ENCODE measurements at places on chromosomes 11 and 22.
A peak's percentile ranks its signal among the peaks of the same experiment; 100 is the strongest.

- DNase-seq, result no peak
Measured at GRCh38 chr22:44215287-44215686, 34.6 kb downstream of the PARVG start.

GRCh38 chr22:23181721-23182308 lies 1.5 kb downstream of the BCR start:
- DNase-seq, result no peak

GRCh38 chr22:38069372-38070249 lies 12.4 kb downstream of the PICK1 start:
- peak; percentile 56 for DNase-seq

GRCh38 chr11:59822989-59823566 lies 12.5 kb upstream of the MRPL16 start:
- DNase-seq, result peak; percentile 15

DNA sequence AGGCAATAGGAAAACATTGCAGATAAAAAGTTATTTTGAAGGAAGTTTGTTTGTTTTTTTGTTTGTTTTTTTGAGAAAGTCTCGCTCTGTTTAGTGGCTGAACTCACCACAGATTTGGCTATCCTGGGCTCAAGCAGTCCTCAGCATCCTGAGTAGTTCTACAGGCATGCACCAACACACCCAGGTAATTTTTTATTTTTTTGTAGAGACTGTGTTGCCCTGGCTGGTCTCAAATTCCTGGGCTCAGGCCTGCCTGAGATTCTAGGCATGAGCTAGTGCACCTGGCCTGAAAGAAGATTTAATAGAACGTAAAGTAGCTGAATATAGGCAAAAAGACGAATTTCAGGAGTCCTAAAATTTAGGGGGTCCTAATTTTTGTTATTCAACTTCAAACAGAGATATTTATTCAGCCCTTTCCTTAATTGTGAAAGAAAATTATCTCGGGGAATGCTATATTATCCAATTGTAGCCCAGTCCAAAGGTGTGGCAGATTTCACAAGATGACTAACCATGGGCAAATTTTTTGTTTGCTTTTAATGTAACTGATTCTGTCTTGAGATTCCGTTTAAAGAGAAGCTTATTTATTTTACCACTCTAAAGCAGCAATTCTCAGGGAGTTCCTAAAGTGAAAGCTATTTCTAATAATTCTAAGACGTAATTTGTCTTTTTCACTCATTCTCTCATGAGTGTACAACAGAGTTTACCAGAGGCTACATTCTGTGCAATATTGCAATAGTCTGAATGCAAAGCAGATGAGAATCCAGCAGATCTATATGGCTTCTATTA lies 940 bp downstream of the IL18 start:
- DNase-seq, result no peak

DNA sequence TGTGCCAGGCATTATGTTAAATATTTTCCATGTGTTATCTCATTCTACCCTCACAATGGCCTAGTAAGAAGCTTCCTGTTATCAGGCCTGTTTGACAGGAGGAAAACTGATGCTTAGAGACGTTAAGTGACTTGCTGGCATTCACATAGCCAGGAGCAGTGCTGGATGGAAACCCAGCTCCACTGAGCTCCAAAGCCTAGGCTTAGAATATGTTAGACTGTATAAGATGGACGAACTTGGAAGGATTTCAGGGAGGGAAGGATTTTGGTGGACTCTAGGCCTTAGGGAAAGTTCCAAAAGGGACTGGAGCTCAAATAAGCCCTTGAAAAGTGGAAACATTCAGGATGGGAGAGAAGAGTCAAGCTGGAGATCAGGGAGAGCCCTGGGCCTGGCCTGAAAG lies 2.1 kb downstream of the CD44 start:
- DNase-seq, result no peak

- no peak for DNase-seq
Measured at GRCh38 chr11:106238704-106239360, 161.4 kb downstream of the AASDHPPT start.

DNA sequence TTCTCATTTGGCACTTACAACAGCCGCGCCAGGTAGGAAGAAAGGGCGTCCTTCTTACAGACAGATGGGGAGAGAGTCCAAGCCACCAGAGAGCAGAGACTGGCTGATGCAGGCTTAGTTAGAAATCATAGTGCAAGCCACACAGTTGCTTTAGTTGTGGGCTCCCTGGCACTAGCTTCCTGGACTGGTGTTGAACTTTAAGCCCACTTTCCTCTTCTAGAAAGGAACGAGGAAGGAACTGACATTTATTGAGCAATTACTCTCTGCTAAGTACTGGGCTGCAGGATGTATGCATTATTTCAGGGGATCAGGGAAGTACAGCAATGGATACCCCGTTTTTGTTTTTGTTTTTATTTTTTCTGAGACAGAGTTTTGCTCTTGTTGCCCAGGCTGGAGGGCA lies 3.0 kb downstream of the BACE1 start:
- no peak for DNase-seq

GRCh38 chr22:24240381-24240780 lies 4.5 kb downstream of the GGT5 start:
- DNase-seq, result no peak

GRCh38 chr22:26901198-26901816 lies 243.9 kb downstream of the MIAT start:
- no peak for DNase-seq

DNA sequence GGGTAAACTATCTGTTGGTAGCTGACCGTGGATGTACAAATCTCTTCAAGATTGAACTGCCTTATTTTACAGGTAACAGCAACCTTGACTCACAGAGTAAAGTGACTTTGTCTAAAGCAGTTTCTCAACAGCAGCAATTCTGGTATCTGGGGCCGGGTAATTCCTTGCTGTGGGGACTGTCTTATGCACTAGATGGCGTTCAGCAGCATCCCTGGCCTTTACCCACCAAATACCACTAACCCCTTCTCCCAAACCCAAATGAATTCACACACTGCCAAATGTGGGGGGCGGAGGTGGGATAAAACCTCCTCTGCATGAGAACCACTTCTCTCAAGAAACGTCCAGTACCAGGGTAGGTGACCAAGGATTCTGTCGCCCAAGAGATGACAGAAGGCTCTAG lies 1.7 kb upstream of the INCENP start:
- no peak for DNase-seq

DNA sequence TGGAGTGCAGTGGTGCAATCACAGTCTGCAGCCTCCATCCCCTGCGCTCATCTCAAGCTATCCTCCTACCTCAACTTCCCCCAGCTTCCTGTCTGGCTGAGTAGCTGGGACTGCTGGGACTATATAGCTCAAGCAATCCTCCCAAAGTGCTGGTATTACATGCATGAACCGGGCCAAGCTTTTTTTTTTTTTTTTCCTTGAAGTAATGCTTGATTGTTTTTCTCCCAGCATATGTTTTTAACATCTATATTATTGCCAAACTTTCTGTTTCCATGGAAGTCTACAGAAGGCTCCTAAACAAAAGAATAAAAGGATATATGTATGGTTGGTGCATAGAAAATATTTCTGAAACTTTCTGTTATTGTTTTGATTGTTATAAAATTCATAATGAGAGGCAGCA lies 853.6 kb downstream of the KCNA4 start:
- no peak for DNase-seq

DNA sequence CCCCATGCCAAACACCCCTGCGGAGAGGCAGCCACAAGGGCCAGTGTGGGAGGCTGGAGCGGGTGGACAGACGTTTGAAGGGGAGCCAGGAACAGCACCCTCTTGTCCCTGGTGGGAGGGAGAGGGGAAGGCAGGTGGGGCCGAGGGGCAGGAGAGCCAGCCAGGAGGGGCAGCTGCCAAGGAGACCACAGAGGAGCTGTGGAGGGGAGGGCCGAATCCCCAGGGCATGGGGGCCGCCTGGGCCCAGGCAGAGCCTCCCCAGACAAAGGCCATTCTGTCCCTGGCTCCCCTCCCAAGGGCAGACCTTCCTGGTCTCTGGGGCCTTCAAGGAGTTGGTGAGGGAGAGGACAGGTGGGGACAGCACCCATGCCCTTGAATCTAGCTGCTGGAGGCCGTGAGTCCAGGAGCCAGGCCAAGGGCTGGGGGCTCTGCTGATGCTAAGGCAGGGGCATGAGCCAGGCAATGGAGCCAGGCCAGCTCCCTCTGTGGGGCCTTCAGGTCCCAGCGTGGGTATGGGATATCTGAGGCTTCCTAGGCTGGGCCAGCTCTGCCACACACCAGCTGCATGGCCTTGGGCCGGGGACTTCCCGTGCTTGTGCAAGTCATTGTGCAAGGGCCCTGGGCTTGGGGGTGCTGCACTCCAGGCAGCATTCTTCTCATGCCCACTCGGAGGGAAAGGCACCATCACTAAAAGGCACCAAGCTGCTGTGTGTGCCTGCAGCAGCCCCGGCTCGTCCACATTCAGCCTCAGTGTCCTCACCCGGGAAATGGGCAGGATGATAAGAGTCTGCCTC lies 11.4 kb downstream of the EMID1 start:
- DNase-seq, result no peak

GRCh38 chr11:65394125-65394536 lies 7.7 kb downstream of the FRMD8 start:
- no peak for DNase-seq

GRCh38 chr11:117662255-117662654 lies 134.8 kb downstream of the DSCAML1 start:
- DNase-seq, result no peak

DNA sequence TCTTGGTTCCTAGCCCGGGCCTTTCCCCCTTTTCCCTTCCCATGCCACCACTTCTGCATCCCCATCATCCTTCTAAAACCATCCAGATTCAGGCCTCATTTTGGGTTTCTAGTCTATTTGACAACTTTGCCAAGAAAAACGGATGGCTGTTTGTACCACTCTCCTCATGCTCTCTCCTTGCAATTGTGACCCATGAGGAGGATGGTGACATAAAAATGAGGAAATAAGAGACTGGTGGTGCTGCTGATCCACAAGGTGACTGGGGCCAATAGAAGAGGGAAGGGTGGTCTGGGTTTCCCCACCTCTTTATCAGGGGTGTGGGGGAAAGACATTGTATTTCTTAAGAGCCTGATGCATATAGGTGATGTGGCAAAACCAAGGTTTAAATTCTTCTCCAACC lies 1.0 kb downstream of the MS4A4A start:
- DNase-seq, result no peak

GRCh38 chr11:11884774-11885481 lies 43.2 kb downstream of the USP47 start:
- DNase-seq, result no peak

- DNase-seq, result no peak
Measured at GRCh38 chr11:68928136-68928880, 24.6 kb downstream of the IGHMBP2 start.

GRCh38 chr11:110447897-110448745 lies 18.4 kb downstream of the FDX1 start:
- no peak for DNase-seq

- no peak for DNase-seq
Measured at GRCh38 chr11:1025410-1026162, 10.9 kb downstream of the MUC6 start.

DNA sequence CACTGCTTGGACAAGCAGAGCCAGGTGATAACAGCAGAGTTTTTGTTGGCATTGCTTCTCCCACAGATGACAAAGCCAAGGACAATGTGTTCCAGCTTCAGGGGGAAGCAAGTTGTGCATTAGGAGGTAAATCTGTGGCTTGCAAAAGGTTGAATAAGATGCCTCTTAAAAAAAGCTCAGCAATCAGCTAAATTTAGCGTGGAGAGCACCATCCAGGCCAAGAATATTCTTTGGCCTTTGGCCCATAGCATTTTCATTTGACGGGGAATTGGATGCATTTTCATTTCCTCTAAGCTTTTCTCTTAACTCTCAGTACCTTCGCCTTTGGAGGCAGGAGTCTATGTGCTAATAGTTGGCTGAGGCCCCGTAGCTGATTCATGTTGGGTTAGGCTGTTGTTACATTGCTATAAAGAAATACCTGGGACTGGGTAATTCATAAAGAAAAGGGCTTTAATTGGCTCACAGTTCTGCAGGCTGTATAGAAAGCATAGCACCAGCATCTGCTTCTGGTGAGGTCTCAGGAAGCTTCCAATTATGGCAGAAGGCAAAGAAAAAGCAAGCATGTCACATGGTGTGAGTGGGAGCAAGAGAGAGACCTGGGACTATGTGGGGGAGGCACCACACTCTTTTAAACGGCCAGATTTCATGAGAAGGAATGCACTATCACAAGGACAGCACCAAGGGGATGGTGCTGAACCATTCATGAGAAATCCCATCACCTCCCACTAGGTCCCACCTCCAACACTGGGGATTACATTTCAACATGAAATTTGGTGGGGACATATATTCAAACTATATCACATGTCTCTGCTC lies 350.1 kb upstream of the C11orf87 start:
- DNase-seq, result no peak

DNA sequence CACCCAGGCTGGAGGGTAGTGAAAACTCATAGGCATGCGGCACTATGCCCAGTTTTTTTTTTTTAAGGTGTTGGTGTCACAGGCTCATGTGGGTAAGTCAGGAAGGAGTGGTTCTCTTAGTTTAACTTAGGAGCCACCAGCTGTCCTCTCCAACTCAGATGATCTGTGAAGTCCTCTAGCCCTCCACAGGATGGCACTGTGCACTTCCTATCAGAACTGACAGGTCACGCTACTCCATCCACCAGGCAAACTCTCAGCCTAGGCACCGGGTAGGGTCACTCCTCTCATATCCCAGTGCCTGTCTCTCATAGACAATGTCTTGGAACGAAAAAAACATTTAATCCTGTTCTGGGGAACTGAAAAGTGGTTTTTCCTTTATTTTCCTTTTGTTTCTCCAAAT lies 16.5 kb downstream of the NAP1L4 start:
- DNase-seq, result no peak

GRCh38 chr11:106950067-106950491 lies 68.2 kb downstream of the GUCY1A2 start:
- DNase-seq, result peak; percentile 78

DNA sequence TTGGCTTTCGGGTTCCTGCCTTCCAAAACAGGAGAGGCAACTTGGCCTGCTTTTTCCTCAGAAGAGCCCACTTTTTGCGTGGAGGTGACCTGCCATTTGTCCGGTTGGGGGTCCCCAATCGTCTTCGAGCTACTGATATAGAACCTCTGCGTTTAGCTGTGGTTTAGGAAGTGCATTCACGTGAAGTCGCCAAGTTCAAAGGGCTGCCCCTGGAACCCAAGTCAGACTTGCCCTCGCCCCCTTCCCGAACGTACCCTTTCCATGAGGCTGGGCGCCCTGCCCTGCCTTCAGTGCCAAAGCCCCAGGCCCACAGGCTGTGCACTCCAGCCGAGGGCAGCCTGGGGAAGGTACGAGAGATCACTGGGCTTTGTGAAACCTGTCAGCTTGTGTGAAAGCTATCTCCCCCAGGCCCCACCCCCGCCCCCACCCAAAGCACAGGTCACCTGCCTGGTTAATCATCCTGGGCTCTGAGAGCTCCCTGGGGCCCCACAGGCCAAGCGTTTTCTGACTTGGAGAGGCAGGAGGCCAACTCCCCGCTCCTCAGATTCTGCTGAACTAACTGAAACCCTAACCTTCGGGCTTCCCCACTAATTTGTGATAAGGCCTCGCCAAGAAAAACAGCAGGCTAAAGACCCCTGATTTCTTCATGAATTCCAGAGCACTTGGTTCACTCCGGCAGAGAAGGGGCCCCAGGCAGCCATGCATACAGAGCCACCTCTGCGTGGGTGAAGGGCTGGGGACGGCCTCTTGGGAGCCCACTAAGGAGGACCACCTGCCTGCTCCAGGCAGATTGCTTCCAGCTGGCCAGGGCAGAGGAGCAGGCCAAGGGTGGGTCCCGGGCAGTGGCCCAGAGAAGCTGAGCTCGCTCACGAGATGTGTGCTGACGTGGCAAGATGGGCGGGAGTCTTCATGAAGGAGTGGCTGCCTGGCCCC lies 25.8 kb upstream of the KCNQ1OT1 start:
- no peak for DNase-seq

Measured in NCI-H1417 treated with DMSO at 0.1 percent for 48 hours (cell line).